H9 (cell line): ENCODE measurements at places on chromosomes 13 and 19.

GRCh38 chr19:3065675-3066357 lies 3.5 kb upstream of the TLE5 start:
- no peak for DNase-seq

DNA sequence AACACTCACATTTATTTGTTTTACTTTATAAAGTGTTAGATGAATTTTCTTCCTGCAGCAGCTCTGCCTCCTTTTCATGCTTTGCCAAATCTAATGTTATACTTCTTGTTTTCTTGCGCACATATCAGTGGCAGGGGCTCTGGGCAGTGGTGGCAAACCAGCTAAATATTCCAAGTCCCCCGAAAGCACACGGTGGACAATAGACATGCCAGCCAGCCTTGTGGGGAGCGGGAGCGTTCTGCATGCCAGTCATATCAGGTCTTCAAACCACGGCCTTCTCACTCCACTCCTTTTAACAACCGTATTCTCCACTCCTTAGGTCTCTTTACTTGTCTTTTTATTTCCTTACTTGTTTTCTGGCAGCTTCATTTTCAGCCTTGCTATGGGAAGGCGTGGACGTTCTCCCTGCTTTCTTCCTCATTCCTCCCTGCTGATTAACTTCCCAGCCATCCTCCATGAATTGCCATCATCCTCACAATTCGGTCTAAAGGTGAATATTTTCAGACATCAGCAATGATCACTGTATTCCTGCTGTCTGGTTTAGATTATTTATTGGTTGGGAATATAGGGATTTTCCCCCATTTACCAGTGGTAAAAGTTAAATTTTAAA lies 77.1 kb upstream of the WASF3 start:
- no peak for DNase-seq

- no peak for DNase-seq
These were observed 114.9 kb downstream of the PCCA start for GRCh38 chr13:100203696-100204367.

- DNase-seq = peak; percentile 31
These were observed 14.7 kb downstream of the HCN2 start for GRCh38 chr19:604355-604754.

- no peak for DNase-seq
These were observed 62.0 kb downstream of the MPHOSPH8 start for GRCh38 chr13:19695428-19695827.

- DNase-seq = no peak
These were observed 870.1 kb downstream of the PCDH9 start for GRCh38 chr13:66359910-66360552.

DNA sequence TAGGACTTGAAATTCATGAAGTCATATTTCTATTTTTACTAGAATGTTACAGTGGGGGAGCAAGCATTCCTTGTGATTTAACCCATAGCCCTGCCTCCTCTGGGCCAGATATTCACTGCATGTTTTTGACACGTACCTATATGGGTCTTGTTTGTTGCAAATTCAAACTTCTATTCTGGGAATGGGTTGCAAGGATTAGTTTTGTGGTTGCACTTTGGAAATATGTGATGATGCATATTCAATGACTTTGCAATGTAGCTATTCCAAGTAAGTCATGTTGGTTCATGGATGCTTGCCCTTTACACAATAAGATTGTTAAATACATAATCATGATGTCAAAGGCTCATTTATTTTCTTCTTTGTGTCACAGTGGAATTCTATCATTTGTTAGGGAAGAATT lies 440.8 kb downstream of the TDRD3 start:
- no peak for DNase-seq

DNA sequence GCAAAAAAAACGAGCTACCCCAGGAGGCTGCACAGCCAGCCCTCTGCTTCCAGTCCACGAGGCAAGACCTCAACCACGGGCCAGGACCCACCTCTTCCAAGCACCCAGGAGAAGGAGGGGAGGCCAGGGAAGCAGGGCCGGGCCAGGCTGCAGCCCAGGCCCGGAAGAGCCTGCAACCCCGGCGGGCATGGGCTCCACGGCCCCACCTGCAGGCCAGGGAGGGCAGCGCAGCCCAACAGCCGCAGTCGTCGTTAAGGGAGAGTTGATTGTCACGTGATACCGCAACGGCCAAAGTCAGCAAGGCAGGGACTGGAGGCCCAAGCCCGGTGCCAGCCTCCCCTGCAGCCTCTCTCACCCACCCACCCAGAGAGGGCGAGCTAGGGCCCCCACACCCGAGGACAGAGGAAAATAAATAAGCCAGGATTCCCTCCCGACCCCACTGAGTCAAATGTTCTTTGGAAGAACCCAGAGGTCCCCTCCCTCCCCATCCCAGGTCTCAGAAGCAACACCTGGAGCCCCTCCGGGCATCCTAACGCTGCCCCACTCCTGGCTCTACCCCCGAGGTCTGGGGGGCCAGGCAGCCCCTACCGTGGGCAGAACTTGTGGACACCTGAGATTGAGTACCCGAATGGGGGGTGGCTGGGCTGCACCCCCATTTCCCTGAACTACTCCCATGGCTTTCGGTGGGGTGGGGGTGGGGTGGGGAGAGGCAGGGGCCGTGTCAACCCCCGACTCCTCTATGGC lies 5.2 kb upstream of the REXO1 start:
- DNase-seq = peak; percentile 90

DNA sequence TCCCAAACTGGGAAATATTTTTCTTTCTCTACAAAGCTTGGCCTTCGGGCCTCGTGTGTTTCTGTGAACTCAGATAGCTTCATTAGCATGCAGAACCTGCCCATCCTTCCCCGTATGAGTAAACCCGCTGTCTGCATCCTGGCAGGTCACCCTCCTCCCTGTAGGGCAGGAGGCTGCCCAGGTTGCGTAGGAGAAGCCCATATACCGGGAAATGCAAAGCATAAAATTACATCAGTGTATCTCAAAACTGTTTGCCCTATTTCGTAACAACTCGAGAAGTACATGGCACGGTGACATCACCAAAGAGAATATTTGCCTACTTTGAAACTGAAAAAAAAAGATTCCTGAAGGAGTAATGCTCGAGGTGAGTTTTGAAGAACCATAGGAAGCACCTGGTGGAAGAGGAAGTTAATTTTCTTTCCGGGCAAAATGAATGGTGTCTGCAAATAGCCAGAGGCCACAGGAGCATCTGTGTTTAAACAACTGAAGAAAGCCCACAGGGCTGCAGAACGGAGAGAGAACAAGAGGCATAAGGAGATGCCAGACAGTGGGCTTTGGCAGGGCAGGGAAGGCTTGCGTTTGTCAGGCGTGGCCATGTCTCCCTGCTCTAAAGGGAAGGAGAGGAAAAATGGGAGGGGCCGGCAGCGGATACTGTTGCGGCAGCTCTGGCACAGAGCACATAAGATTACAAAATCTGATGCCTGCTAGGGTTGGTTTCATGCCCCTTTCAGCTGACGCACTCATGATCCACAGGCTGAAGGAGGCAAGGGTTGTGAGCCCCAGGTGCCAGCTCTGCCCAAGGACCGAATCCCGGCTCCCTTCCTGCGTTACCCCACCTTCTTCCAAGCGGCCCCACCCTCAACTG lies 81.4 kb downstream of the IRS2 start:
- no peak for DNase-seq

- no peak for DNase-seq
These were observed 19.0 kb downstream of the NUMBL start for GRCh38 chr19:40671404-40671803.

- no peak for DNase-seq
These were observed 25.5 kb upstream of the FBXO17 start for GRCh38 chr19:39001041-39001440.

DNA sequence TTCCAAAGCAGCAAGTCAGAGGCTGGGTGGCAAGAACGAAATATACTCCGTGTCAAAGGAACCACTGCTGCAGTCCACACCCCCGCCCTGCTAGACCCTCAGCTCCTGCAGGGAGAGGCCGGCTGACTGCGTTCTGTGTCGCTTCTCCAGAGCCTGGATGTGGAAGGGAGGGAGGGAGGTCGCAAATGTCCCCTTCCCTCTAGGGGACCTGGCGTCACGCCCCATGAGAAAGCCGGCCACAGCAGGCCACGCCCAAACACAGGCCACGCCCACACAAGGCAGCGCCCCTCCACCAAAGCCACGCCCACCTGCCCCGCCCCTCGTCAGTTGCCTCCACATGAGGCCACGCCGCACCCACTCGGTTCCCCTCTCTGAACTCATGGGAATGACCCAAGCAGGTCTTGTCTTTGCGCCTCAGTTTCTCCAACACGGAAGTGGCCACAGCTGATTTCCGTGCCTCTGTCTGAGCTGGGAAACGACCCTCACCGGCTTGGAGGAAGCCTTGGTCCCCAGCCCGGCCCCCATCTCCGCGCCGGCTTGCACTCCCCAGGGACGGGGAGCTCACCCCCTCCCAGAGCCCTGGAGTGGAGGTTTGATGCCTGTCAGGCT lies 38.4 kb upstream of the TCF3 start:
- DNase-seq = peak; percentile 87

DNA sequence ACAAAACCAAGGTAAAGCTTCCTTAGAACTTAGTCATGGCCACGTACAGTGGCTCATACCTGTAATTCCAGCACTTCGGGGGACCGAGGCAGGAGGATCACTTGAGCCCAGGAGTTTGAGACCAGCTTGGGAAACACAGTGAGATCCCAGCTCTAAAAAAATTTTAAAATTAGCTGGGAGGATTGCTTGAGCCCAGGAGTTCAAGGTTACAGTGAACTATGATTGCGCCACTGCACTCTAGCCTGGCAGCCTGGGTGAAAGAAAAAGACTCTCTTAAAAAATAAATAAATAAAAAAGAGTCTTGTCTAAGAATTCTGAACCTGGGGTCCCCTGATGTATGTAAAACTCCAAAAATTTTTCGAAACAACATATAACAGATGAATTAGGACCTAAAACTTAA lies 34.9 kb downstream of the N4BP2L2 start:
- no peak for DNase-seq

DNA sequence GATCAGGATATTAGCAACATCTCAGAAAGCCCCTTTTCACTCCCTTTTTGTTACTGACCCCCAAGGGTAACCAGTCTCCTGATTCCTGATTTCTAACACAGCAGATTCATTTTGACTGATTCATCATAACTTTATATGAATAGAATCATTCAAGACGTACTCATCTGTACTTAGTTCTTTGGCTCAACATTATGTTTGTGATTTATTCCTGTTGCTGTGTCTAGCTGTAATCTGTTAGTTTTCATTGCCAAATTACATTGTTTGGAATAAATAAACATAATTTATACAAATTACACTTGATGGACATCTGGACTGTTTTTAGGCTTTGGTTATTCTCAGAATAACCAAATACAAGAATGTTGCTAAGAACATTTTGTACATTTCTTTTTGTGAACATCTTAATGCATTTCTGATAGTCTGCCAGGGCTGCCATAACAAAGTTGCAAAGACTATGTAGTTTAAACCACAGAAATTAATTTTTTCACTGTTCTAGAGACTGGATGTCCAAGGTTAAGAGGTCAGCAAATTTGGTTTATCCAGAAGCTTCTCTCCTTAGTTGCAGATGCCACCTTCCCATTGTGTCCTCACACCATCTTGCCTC lies 62.8 kb upstream of the EDNRB start:
- DNase-seq = no peak

GRCh38 chr13:109693213-109693612 lies 93.2 kb downstream of the IRS2 start:
- no peak for DNase-seq

GRCh38 chr19:366205-366783 lies 21.7 kb upstream of the MIER2 start:
- peak; percentile 12 for DNase-seq

DNA sequence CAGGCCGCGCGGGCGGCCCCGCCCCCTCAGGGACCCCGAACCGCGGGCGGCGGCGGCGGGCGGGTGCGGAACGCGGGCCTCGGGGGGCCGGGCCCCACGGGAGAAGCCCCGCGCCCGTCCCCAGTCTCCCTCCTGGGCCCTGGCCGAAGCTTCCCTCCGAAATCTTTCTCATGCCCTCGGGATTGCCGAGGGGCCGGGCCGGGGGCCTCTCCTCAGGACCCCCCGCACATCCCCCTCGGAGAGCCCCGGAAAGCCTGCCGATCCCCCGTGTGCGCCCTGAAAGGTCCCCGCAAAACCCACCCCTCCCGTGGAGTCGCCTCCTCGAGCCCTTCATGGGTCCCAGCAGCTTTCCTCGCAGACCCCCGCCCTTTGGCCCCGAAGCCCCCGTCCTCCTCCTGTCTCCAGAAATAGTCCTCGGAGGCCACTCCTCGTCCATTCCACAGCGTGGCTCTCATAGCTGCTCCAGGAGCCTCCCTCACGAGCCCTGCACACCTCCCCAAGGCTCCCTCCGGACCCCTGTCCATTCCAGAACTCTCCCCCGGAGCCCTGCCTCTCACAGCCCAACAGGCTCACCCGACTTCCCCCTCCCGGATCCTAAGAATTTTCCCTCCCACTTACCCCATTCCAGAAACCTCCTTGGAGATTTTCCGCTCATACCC lies 555 bp downstream of the SAMD4B start:
- DNase-seq = no peak

- no peak for DNase-seq
These were observed 303.6 kb downstream of the GPC5 start for GRCh38 chr13:91701975-91702374.

DNA sequence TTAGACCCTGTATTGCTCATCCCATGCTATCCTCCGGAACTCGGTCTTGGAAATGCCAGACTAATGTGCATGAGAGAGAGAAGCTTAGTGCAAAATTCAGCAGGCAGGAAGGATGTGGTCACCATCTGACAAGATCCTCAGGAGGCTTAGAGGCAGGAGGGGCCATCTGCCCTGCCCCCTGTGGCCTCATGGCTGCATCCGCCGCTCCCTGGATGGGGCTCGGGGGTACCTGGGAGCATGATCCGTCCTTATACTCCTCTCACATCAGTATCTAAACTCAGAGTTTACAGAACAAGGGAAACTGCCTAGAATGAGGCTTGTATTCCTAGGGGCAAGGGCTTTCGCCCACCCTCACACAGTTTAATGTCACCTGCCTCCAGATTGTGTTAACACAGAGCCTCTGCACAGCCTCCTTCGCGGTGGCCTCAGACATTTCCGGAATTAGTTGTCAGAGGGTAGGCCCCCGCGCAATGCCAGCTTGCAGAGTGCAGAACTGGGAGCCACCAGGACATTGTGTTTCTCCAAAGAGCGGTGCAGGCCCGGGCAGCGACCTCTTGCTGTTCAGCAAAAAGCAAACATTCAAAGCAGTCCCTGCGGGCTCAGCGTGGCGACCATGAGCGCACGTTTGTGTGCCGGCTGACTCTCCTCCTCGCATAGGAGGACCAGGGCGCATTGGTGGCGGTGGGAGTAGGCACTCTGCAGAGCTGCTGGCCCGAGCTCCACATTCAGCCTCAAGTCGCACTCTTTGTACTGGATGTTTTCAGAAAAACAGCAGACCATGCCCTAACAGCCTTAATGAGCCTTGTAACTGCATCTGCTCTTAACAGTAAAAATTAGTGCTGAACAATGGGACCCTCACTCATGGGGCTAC lies 39.1 kb downstream of the GPR12 start:
- DNase-seq = no peak

DNA sequence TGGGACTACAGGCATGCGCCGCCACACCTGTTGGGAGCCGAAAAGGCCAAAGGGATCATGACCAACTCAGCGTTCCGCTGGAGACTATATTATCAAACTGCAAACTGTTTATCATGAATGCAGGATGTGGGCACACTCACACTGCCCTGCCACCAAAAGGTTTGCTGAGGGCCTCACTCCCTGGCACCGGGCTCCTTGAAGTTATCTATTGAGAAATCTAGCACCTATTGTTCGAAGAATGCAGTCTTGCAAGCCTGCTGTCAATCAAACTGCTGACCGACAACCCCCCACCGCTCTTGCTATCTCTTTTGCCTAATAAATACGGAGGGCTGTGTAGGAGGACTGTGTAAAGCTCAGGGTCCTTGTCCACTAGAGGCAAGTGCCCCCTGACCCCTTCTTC lies 5.2 kb upstream of the ZNF836 start:
- DNase-seq = no peak
